ENCODE measurements at places on chromosomes 7 and 10. TPM values are rescaled to one million over a fixed set of nuclear protein-coding genes. Genes with fewer than 3 reads are reported as not detected.

The MRLN gene
- total RNA-seq, result not detected

DNA sequence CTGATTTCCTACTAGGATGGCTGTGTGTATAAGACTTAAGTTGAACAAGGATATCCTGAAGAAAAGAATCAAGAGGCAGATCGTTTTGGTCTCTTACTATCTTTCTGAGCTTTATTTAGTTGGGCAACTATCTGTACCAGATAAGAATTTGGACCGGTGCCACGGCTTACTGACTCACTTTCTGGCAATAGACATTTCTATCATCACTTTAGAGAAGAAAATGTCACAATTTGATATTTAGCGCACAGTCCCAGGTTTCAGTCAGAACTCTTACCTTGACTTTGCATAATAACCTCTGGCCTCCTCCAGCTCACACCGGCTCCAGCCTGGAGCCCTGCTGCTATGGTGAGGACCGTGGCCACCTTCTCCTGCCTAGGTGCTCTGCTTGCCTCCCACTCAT lies 218.2 kb upstream of the MDFIC start:
- H3K4me1 ChIP-seq, result no peaks in the 10 kb centered on the region
- H3K27me3 ChIP-seq, result no peaks in the 10 kb centered on the region
- no peaks in the 10 kb centered on the region for H3K36me3 ChIP-seq
- no peak overlapping the region for H3K27ac ChIP-seq
- DNase-seq, result no peak
- H3K4me3 ChIP-seq, result no peak overlapping the region

The SEMA3C gene
- total RNA-seq, result 75.7 TPM

DNA sequence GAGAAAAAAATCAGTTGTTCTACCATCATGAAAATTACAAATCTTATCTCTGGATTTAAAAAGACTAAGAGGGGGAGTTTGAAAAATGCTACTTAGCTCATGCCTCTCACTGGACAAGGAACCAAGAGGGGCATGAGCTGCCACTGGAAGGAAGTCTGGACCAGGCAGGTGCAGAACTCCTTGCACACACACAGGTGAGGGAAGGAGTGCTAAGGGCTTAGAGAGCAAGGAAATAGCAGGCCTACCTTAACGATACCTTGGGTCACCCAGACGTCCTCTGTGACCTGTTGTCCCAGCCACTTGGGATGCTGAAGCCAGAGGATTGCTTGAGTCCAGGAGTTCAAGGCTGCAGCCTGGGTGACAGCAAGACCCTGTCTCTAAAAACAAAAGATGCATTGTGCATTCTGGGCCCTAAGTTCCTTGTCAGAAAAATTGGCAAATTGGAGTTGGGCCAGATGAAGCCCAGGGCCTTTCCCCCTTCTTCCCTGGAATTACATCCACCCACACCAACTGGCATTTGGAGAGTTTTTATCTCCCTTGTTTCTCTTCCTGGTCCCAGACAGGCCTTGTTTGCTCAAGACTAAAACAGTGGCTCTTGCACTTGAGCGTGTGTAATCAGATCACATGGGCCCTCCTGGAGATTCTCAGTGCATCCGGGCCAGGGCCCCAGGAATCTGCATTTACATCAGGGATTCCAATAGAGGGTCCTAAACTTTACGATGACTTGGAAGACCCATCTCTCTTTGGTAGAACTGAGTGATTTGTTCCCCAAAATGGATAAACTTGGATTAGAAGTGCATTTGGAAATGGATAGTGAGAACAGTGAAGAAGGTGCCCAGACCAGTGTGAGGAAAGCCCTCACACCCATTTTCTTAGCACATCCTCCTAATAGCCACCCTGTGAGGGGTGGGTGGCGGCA lies 3.0 kb downstream of the DDIT4 start:
- H3K36me3 ChIP-seq, result peaks cover 15% of the 10 kb centered on the region
- H3K4me3 ChIP-seq, result peak overlapping the region; percentile 90
- peaks cover 40% of the 10 kb centered on the region for H3K4me1 ChIP-seq
- H3K27me3 ChIP-seq, result no peaks in the 10 kb centered on the region

GRCh38 chr7:156368053-156368843 lies 272.3 kb upstream of the RNF32 start:
- no peak for DNase-seq
- no peaks in the 10 kb centered on the region for H3K36me3 ChIP-seq
- H3K4me1 ChIP-seq, result no peaks in the 10 kb centered on the region
- no peaks in the 10 kb centered on the region for H3K27me3 ChIP-seq
- H3K4me3 ChIP-seq, result no peak overlapping the region

DNA sequence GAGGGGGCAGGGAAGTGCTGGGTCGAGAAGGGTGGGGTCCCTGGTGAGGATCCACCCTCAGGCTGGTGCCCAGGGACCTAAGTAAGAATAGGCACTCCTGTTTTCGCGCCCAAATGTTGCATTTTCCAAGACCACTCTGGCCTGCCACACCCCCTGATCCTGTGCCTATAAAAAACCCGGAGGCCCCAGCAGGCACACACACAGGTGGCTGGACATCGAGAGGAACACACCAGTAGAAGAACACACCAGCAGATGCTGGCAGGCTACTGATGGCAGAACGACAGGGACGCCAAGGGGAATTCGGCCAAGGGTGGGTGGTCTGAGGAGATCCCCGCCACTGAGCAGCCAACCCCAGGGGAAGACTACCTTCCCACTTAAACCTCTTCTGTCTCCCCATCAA lies 633.9 kb upstream of the POT1 start:
- no peak for DNase-seq
- no peak overlapping the region for H3K4me3 ChIP-seq
- H3K27me3 ChIP-seq, result no peaks in the 10 kb centered on the region

DNA sequence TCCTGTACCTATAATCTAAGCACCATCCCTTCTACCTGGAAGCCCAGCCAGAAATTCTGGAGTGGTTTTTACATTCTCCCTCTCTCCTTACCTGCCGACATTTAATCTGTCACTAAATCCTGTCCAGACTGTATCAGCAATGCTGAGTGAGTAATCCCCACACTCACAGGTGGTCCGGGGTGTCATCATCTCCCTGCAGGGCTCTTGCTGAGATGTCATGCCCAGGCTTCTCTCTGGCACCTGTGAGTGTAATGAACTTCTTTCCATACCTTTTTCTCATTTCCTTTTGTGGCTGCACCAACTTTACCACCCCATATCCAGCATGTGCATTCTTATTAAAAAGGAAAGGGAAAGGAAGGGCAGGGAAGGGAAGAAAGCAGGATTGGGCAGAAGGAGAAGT lies 355.2 kb downstream of the CCSER2 start:
- H3K27me3 ChIP-seq, result no peaks in the 10 kb centered on the region
- no peaks in the 10 kb centered on the region for H3K36me3 ChIP-seq
- no peak overlapping the region for H3K27ac ChIP-seq

GRCh38 chr7:117652943-117653680 lies 173.3 kb downstream of the CFTR start:
- no peaks in the 10 kb centered on the region for H3K4me1 ChIP-seq
- no peak for DNase-seq
- H3K36me3 ChIP-seq, result no peaks in the 10 kb centered on the region

The BAIAP2L1 gene
- total RNA-seq, result 0.89 TPM

The PDE6C gene
- total RNA-seq, result not detected

The TFR2 gene
- total RNA-seq, result 0.49 TPM

The DOCK4 gene
- total RNA-seq, result 12.8 TPM

GRCh38 chr10:75530299-75530698 lies 98.9 kb downstream of the LRMDA start:
- no peak for DNase-seq
- no peak overlapping the region for H3K4me3 ChIP-seq
- no peaks in the 10 kb centered on the region for H3K4me1 ChIP-seq
- no peaks in the 10 kb centered on the region for H3K36me3 ChIP-seq
- no peak overlapping the region for H3K27ac ChIP-seq

The H2BK1 gene
- total RNA-seq, result not detected

- H3K4me1 ChIP-seq, result no peaks in the 10 kb centered on the region
- peaks cover 3% of the 10 kb centered on the region for H3K36me3 ChIP-seq
- H3K27me3 ChIP-seq, result no peaks in the 10 kb centered on the region
- DNase-seq, result no peak
- H3K27ac ChIP-seq, result no peak overlapping the region
- no peak overlapping the region for H3K4me3 ChIP-seq
Measured at GRCh38 chr10:7580520-7580919, 86.2 kb downstream of the ITIH5 start.

DNA sequence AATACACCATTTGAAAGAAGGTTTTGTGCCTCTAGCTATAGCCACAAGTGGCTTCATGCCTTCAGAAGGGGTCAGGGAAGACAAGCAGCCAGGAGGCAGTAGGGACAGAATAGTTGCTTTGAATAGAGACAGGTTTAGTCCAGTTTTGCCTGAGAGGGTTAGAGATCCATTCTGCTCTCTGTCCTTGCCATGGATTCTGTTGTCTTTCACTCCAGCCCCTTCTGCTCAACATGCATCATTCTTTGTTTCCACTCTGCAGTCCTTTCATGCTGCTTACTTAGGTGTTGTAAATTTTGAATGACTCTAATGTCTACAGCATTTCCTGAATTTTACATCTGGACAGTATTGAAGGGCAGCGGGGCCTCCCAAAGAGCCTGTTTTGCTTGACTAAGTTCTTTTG lies 60.3 kb downstream of the CNTNAP2 start:
- H3K27ac ChIP-seq, result no peak overlapping the region
- no peak overlapping the region for H3K4me3 ChIP-seq
- no peak for DNase-seq
- H3K36me3 ChIP-seq, result no peaks in the 10 kb centered on the region
- H3K4me1 ChIP-seq, result no peaks in the 10 kb centered on the region

DNA sequence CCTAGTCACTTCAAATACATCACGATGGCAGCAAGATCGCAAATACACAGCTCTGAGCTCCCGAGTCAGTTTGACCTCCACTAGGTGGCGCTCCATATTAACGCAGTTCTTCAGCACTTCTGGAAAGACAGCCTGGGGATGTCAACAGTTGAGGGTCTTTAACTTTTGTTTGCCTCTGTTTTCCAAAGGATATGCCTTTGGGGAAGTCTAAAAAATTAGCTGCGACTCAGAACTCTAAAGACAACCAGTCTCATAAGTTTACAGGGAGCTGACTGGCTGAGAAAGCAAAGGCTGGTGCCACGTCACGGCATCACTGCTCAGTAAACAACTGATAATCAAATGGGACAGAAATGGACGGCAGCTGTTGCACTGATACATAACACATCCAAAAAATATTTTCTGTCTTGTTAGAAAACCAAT lies 458.8 kb downstream of the SORCS1 start:
- no peak overlapping the region for H3K4me3 ChIP-seq
- no peak overlapping the region for H3K27ac ChIP-seq
- H3K27me3 ChIP-seq, result no peaks in the 10 kb centered on the region

The PARG gene
- total RNA-seq, result 32.5 TPM

DNA sequence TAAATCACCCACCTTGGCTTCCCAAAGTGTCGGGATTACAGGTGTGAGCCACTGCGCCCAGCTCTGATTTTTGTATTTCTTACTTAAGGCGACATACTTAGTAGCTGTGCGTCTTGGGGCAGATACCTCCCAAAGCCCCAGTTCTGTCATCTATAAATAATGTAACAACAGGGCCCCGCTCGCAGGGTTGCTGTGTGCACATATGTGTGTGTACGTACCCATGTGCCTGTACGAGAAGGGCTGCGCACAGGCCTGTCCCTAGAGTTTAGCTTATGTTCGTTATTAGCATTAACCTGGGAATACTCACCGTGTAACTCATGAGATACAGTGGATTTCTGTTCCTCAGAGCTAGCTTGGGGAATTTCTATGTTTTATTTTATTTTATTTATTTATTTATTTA lies 103.6 kb downstream of the CUX1 start:
- no peak for DNase-seq
- no peaks in the 10 kb centered on the region for H3K36me3 ChIP-seq
- peaks cover 23% of the 10 kb centered on the region for H3K4me1 ChIP-seq
- H3K4me3 ChIP-seq, result no peak overlapping the region
- H3K27ac ChIP-seq, result no peak overlapping the region

- peaks cover 4% of the 10 kb centered on the region for H3K4me1 ChIP-seq
- no peak overlapping the region for H3K4me3 ChIP-seq
- peak; percentile 69 for DNase-seq
- H3K36me3 ChIP-seq, result no peaks in the 10 kb centered on the region
- no peaks in the 10 kb centered on the region for H3K27me3 ChIP-seq
- H3K27ac ChIP-seq, result no peak overlapping the region
Measured at GRCh38 chr10:71383972-71384687, 12.6 kb upstream of the CDH23 start.

GRCh38 chr7:122691569-122692235 lies 7.2 kb downstream of the RNF133 start:
- H3K4me3 ChIP-seq, result no peak overlapping the region
- no peaks in the 10 kb centered on the region for H3K36me3 ChIP-seq
- H3K4me1 ChIP-seq, result no peaks in the 10 kb centered on the region
- no peak overlapping the region for H3K27ac ChIP-seq

The ELN gene
- 17.2 TPM for total RNA-seq

DNA sequence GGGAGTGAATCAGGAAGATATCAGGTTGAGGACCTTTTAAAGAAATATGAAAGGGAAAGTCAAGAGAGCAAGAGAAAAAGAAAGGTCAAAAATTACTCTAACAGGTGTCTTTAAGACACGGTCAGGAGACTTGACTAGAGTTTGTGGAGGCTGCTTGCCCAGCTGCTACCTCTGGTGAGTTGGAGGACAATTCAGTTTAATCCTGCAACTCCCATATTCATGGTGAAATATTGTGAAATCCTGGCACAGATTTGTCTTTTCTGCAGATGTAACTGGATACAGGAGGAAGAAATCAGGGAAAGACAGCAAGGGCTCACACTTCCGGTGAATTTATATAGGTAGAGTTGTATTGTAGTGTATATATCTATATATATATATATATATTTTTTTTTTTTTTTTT lies 93.5 kb downstream of the AKAP9 start:
- no peak for DNase-seq
- H3K27me3 ChIP-seq, result no peaks in the 10 kb centered on the region
- H3K4me3 ChIP-seq, result no peak overlapping the region
- H3K27ac ChIP-seq, result no peak overlapping the region
- no peaks in the 10 kb centered on the region for H3K36me3 ChIP-seq

DNA sequence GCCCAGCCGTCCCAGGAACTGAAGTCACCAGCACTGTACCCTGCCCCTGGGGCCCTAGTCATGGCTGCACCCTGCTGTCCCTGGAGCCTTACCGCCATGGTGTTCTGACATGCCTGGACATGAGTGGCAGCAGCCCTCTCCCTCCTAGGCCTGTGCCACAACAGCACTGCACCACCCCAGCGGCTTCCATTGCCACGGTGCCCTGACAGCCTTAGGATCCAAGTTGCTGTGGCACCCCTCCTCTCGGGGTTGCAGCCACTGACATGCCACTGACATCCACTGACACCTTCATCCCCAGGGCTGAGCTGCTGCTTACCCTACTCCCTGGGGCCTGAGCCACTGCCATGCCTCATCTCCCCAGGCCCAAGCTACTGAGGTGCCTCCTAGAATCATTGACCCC lies 39.6 kb upstream of the SHH start:
- H3K4me1 ChIP-seq, result no peaks in the 10 kb centered on the region
- no peaks in the 10 kb centered on the region for H3K36me3 ChIP-seq
- no peaks in the 10 kb centered on the region for H3K27me3 ChIP-seq

- no peaks in the 10 kb centered on the region for H3K4me1 ChIP-seq
- H3K4me3 ChIP-seq, result no peak overlapping the region
- no peak for DNase-seq
- no peak overlapping the region for H3K27ac ChIP-seq
- H3K27me3 ChIP-seq, result no peaks in the 10 kb centered on the region
Measured at GRCh38 chr7:73970801-73971229, 57.2 kb upstream of the ELN start.

- no peak for DNase-seq
- H3K36me3 ChIP-seq, result no peaks in the 10 kb centered on the region
Measured at GRCh38 chr10:4270116-4270515, 485.1 kb upstream of the KLF6 start.

- no peak overlapping the region for H3K4me3 ChIP-seq
- peaks cover 17% of the 10 kb centered on the region for H3K4me1 ChIP-seq
- no peaks in the 10 kb centered on the region for H3K27me3 ChIP-seq
- DNase-seq, result peak; percentile 29
Measured at GRCh38 chr10:72426986-72427385, 72.3 kb upstream of the DNAJB12 start.
